ENCODE measurements at places on chromosomes 2 and 18.

DNA sequence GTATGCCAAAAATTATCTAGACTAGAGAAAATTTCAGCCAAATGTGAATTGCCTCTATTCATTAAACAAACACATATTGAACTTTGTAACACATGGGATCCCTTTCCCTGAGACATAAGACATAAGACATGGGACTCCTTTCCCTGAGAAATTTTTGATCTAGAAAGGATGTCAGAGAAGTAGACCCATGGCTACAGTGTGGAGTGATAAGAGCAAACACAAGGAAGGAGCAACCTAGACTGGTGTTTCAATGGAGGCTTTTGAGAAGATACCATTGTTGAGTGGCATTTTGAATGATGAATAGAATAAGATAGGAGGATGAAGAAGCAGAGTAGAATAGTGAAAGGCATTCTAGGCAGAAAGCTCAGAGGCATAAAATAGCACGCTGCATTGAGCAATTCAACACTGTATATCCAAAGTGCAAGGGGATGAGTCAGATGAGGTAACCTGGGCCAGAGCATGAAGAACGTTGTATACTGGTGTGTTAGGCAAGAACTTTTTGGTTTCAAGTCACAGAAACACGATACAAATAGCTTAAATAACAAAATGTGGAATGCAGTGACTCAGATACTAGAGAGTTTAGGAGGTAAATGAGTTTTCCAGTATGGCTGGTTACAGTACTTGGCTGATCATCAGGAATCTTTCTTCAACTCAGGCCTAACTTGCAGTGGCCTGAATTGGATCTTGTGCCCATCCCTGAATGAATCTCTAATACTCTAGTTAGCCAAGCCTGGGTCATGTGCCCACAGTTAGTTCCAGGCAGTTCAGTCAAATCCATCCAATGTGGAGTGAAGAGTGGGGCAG, 129.8 kb upstream of the TANK start:
- DNase-seq = peak; percentile 84

DNA sequence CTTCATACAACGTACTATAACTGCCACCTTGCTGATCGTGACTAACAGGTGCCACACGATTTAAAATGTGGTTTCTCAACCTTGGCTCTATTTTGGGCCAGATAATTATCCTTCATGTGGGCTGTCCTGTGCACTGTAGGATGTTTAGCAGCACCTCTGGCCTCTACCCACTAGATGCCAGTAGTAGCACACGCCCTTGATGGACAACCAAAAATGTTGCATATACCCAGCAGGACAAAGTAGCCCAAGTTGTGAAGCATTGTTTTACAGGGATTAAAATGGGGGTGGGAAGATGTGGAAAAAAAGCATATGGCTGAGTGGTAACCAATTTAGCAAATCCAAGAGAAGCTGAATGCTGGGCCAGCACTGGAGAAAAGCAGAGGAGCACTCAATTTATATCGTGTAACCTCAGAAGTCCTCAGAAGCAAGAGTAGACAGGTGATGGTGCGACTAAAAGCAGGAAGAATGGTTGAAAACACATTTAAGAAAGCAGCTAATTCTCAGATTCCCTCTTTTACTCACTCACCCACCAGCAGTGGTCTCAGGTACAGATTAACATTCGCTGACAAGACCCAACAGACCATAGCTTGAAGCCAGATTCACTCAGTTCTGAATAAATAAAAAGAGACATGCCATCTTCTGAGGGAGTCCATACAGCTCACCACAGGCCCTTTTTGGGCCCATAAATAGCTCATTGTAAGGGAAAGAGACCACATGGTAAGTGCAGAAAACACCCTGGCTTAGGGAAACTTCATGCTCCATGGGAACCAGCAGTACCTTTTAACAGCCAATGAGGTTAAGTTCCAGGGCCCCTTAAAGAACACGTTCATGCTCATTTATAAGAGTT, 50.6 kb downstream of the RAPH1 start:
- DNase-seq = no peak

DNA sequence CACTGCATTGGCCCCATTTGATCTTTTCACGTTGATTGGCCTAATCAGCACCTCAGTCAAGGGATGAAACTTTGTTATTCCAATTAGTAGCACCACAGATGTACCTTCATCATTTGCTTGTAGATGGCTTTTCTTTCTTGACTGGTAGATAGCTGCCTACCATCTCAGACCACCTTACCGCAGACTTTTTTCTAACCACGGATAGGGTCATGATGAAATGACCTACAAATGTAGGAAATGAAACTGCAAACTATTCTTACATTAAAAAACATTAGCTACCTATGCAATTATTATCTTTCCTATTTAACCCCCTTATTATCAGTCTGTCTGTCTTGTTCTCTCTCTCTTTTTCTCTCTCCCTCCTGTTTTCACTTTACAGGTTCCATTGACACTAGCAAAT, 22.4 kb upstream of the SLC25A52 start:
- no peak for DNase-seq

GRCh38 chr2:226187156-226187555, 612.5 kb downstream of the IRS1 start:
- DNase-seq = no peak

DNA sequence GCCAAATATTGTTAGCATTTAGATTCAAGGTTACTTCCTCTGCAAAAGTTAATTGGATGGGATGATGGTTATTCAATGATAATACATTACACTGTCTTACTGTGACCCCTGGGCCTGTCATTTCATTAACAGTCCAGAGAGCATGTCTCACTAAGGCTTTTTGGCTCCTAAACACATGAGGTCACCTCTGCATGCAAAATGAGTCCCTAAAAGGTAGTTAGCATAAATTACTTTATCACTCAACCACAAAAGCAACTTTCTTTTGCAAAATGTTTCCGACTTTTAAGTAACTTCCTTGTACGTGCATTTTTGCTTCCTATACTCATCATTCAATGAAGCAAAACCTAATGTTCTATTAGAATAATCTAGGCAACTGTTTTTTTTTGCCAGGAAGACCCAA, 16.8 kb upstream of the AGFG1 start:
- no peak for DNase-seq

DNA sequence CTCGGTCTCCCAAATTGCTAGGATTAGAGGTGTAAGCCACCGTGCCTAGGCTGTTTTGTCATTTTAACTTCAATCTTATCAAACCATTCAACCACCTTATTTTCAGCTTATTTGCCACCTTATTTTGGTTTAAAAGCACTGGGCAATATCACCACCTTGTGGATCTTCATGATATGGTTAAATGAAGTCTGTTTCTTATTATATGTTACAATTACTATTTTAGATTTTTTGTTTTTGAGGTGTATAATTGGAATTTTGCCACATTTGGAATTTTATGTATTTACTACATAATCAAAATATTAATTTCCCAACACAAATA, 43.8 kb upstream of the SCN9A start:
- no peak for DNase-seq

DNA sequence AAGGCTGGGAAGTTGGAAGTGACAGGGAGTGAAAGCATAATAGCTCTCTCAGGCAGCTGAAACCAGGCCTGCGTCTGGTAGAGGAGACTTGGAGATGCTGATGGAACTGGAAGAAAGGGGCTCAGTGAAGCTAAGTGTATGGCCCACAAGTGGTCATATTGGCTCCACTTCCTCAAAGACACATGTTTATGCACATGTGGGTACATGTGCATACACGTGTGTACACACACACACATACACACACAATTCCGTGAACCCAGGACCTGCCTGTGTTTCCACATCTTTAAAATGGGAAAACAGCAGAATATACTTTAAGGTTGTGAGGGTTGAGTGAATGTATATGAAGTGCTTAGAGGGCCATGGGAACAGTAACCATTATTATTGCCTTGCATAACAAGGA, 160.9 kb downstream of the ARL6IP6 start:
- no peak for DNase-seq

DNA sequence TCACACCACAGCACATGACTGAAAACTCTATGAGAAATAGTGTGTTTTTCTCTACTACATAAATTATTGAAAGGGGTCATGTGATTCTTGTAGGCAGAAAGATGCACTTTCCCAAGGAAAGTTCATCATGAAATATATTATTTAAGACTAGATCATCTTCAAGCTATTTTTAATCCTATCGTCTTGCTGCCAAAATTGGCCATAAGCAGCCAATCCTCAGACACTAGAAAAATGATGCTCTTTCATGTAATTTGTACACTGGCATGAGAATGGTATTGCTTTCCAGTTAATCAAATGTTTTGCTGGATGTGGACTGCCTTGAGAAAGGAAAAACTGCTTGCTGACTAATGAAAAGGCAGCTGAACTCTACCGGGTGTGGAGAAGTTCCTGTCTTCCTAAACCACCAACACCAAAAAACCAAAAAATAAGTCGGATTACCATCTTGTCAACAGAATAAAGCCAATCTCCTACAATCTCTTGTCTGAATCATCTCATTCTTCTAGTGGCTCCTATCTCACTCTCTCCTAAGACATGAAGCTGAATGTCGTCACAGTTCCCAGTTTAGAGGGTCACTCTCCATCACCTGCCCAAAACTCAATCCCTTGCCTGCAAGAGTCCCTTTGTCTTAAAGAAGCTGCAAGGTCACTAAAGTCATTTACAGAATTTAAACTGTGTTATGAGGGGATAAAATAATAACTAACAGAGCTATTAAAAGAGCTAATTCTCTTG, 5.3 kb downstream of the BCL2 start:
- no peak for DNase-seq

- DNase-seq = no peak
Measured at GRCh38 chr2:192887337-192887736, 692.6 kb upstream of the TMEFF2 start.

GRCh38 chr2:143440411-143441012, 311.3 kb downstream of the ARHGAP15 start:
- DNase-seq = no peak

DNA sequence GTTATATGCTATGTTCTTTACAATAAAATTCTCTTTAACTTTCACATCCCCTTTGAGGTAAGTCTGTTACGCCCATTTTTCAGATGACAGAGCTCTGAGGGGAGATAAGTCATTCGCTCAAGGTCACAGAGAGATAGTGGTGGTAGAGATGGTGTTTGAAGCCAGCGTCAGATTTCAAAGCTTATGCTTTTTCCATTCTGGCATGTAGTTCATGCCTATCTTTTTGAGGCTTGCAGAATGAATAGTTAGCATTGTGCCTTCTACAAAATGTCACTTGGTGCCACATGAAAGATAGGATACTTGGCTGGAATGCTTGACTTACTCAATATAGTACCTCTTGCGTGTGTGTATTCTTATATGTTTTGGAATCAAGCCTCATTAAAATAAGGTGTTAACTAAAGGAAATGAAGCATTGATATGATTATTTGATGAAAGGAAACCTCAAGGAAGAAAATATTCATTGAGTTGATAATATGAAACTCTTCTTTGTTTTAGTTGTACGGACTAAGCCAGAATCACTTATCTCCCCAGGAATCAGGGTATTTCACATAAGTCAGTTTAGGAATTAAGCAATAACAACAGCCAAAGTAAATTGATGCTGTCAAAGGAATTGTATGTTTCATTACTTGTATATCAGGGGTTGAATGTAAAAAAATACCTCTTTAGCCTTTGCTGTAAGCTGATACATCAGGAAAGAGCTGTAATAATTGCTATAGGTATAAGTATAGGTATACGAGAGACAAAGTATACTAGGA, 15.5 kb downstream of the SPATS2L start:
- no peak for DNase-seq

DNA sequence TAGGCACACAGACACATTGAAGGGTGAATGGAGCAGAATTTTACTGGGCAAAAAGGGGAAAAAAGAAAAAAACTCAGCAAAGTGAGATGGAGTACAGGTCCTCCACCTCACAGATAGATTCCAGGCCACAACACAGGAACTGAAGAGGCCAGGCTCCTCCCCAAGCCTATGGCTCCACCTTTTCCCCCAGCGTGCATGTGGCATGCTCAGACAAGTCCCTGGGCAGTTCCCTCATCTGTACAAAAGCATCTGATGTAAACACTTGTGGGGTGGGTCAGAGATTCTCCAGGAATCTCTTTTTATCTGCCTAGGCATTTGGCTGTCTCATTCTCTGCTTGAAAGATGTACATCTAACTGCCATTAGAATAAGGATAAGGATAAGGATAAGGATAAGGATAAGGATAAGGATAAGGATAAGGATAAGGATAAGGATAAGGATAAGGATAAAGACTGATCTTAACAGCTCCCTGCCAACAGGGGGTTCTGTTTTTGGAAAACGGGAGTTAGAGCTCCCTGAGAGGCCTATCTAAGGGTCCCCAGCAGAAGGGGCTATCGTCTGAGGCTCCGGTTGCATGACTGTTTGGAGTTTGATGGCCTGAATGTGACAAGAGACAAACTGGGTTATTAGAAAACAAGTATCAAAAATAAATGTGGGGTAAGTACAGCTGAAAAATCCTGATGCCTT, 17.2 kb upstream of the ASXL3 start:
- no peak for DNase-seq

DNA sequence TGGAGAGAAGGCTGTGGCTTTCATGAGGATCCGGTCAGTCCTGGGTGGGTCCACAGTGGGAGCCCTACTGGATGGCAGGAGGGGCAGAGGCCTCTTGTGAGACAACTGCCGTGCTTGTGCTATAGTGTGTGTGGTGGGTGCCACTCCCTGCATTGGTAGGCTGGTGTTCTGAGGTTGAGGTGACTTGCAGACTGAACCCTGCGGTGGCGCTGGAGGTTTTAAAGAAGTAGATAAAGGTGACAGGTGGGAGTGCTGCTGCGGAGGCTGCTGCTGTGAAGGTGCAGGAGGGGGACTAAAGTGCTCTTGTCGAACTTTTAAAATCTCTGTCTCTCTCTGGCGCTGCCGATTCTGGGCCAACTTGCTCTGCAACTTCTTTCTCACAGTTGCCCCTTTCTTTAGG, 29.7 kb downstream of the INO80D start:
- DNase-seq = no peak

GRCh38 chr2:96088340-96089335, 27.7 kb downstream of the ADRA2B start:
- no peak for DNase-seq

GRCh38 chr2:217049956-217050355, 190.1 kb upstream of the TNP1 start:
- DNase-seq = no peak

GRCh38 chr2:60337142-60337497, 216.3 kb downstream of the BCL11A start:
- DNase-seq = no peak

GRCh38 chr18:48821251-48821590, 129.5 kb downstream of the SMAD7 start:
- no peak for DNase-seq

- DNase-seq = no peak
Measured at GRCh38 chr2:240257940-240258580, 117.6 kb upstream of the OTOS start.

Data from amniotic stem cell (primary cell).